ENCODE measurements at places on chromosomes 2 and 18. TPM values are rescaled to one million over a fixed set of nuclear protein-coding genes. Genes with fewer than 3 reads are reported as not detected.

DNA sequence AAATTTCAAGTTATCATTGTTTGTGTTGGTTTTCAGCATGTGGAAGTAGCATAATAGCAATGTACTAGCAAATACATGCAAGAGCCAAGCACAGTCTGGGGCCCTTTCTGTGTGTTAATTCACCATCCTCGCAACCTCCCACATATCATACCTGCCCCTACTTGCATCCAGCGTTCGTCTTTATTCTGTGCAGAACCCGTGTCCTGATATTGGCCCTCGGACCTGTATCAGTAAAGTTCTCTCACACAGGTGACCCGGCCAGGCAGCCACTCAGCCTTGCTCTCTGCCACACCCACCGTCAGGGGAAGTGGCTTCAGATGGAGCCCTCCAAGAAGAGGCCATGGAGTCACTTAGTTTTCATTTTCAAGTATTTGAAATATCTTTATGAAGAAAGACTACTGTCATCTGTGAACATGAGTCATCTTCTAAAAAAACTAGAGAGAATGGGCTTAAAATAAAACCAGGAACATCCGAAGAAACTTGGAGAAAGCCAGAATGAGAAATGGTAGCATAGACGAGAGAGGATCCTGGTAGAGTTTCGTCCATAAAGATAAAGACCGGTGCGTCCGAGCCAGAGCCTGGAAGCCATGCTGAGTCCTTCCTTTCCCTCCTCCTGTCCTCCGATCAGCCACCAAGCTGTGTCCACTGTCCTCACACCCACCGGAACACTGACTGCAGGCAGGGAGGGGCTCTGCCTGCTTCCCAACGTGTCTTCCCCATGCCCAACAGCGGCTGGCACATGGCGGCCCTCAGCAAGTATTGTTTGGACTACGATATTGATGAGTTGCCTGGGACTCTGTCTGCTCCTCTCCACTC, 57.3 kb upstream of the RPL31 start:
- DNase-seq = no peak
- H3K4me1 ChIP-seq = no peaks in the 10 kb centered on the region
- H3K27me3 ChIP-seq = no peaks in the 10 kb centered on the region
- H3K27ac ChIP-seq = no peak overlapping the region

DNA sequence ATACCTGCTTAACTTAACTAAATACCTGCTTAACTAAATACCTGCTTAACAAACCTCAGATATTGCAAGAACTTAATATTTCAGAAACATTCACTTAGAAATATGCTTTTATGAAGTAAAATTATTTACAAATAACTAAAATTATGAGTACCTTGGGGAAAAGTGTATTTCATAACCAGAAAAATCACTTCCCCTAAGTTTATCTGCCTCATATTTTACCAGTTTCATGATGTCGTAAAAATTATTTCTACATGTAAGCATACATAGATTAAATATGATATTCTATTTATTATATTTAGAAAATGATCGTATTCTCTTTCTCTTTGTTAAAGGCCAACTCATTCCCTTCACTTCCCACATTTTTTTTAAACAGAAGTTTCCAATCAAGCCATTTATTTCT, 41.5 kb upstream of the DSC1 start:
- H3K27me3 ChIP-seq = no peaks in the 10 kb centered on the region
- no peak overlapping the region for H3K27ac ChIP-seq
- no peaks in the 10 kb centered on the region for H3K36me3 ChIP-seq
- DNase-seq = no peak
- no peaks in the 10 kb centered on the region for H3K4me1 ChIP-seq
- no peak overlapping the region for H3K4me3 ChIP-seq

The C1QL2 gene
- total RNA-seq = not detected

DNA sequence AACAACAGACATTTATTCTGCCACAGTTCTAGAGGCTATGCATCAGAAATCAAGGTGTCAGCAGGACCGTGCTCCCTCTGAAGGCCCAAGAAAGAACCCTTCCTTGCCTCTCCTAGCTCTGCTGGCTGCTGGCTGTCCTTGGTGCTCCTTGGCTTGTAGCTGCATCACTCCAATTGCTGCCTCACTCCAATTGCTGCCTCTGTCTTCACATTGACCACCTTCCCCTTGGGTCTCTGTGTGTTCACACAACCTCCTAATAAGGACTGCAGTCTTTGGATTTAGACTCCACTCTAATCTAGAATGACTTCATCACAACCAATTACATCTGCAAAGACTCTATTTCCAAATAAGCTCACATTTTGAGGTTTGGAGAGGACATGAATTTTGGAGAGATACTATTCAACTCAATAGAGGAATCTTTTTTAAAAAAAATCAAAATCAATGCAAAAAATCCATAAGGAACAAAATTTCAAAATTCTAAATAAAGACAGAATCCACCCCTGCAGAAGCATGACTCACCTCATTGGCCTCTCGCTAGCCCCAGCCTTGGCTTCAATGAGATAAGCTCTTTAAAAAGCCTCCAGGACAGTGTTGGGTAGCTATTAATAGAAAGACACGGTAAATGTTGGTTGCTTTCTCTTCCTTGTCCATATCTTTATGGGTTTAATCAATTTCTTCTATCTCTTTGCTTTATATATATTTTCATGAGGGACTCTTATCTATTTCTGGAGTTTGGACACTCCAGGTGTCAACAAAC, 267.6 kb upstream of the MGAT5 start:
- no peak overlapping the region for H3K4me3 ChIP-seq
- H3K4me1 ChIP-seq = peaks cover 19% of the 10 kb centered on the region
- no peak overlapping the region for H3K27ac ChIP-seq

GRCh38 chr2:195697681-195698220, 40.7 kb downstream of the SLC39A10 start:
- no peaks in the 10 kb centered on the region for H3K36me3 ChIP-seq
- no peak overlapping the region for H3K4me3 ChIP-seq
- H3K27ac ChIP-seq = no peak overlapping the region
- no peaks in the 10 kb centered on the region for H3K27me3 ChIP-seq
- H3K4me1 ChIP-seq = no peaks in the 10 kb centered on the region

GRCh38 chr18:12904012-12904516, 20.0 kb upstream of the PTPN2 start:
- H3K27ac ChIP-seq = no peak overlapping the region
- no peaks in the 10 kb centered on the region for H3K27me3 ChIP-seq
